ENCODE measurements at places on chromosomes 16 and 17. TPM values are rescaled to one million over a fixed set of nuclear protein-coding genes. Genes with fewer than 3 reads are reported as not detected.

Gene TP53TG3B
- total RNA-seq: not detected

Gene ZP2
- total RNA-seq: not detected

Gene TBC1D3E
- not detected for total RNA-seq

Gene SRP68
- 75.1 TPM for total RNA-seq

Gene PIEZO1
- 13.1 TPM for total RNA-seq

Gene CYGB
- total RNA-seq: 19.7 TPM

Gene HS3ST3B1
- total RNA-seq: 4.0 TPM

Gene WSCD1
- 7.0 TPM for total RNA-seq

Gene FN3KRP
- total RNA-seq: 2.3 TPM

Gene OR2C1
- total RNA-seq: not detected

Gene SEC14L5
- total RNA-seq: 1.0 TPM

Gene MAP2K3
- total RNA-seq: 72.6 TPM

- peaks cover 12% of the 10 kb centered on the region for H3K4me1 ChIP-seq
- peak overlapping the region; percentile 31 for H3K27ac ChIP-seq
- no peaks in the 10 kb centered on the region for H3K36me3 ChIP-seq
- peaks cover 18% of the 10 kb centered on the region for H3K27me3 ChIP-seq
- DNase-seq: no peak
Measured at GRCh38 chr17:1177016-1177700, 2.6 kb downstream of the ABR start.

DNA sequence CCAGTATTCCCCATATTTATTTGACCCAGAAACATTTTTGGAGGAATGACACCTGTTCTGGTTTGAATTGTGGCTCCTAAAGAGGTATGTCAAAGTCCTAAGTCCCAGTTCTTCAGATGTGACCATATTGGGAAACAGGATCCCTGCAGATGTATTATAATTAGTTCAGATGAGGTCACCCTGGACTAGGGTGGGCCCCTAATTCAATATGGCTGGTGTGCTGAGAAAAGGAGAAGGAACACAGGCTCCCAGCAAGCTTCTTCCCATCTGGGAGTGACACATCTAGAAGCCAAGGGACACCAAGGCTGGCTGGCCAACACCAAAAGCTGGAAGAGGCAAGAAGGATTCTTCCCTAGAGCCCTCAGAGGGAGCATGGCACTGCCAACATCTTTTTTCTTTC, 3.8 kb upstream of the GCSH start:
- H3K36me3 ChIP-seq: no peaks in the 10 kb centered on the region

- peaks cover 9% of the 10 kb centered on the region for H3K4me1 ChIP-seq
- peaks cover under 1% of the 10 kb centered on the region for H3K27me3 ChIP-seq
- DNase-seq: no peak
- H3K27ac ChIP-seq: peak overlapping the region; percentile 68
- H3K4me3 ChIP-seq: no peak overlapping the region
Measured at GRCh38 chr16:84827131-84827574, 7.4 kb downstream of the CRISPLD2 start.

DNA sequence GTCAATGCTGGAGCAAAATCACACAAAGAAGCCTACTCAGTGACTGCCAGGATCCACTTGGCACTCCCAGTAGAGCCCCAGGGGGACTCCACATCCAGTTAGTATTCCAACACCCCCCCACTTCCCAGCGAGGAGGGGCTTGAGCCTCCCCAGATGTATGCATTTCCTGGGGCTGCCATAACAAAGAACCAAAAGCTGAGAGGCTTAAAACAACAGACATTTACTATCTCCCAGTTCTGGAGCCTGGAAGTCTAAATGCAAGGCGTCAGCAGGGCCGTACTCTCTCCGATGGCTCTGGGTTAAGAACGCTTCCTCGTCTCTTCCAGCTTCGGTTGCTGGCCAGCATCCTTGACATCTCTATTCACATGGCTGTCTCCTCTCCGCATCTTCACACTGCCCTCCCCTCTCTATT, 23.0 kb upstream of the GNA13 start:
- H3K36me3 ChIP-seq: no peaks in the 10 kb centered on the region
- no peak for DNase-seq
- peaks cover 18% of the 10 kb centered on the region for H3K4me1 ChIP-seq
- H3K27me3 ChIP-seq: no peaks in the 10 kb centered on the region
- no peak overlapping the region for H3K27ac ChIP-seq

- no peaks in the 10 kb centered on the region for H3K36me3 ChIP-seq
- no peak for DNase-seq
- H3K4me1 ChIP-seq: no peaks in the 10 kb centered on the region
Measured at GRCh38 chr17:79890706-79891105, 51.5 kb upstream of the CBX4 start.

GRCh38 chr17:56707312-56708219, 114.1 kb downstream of the NOG start:
- no peaks in the 10 kb centered on the region for H3K36me3 ChIP-seq
- no peak overlapping the region for H3K4me3 ChIP-seq
- no peaks in the 10 kb centered on the region for H3K27me3 ChIP-seq
- H3K27ac ChIP-seq: no peak overlapping the region

DNA sequence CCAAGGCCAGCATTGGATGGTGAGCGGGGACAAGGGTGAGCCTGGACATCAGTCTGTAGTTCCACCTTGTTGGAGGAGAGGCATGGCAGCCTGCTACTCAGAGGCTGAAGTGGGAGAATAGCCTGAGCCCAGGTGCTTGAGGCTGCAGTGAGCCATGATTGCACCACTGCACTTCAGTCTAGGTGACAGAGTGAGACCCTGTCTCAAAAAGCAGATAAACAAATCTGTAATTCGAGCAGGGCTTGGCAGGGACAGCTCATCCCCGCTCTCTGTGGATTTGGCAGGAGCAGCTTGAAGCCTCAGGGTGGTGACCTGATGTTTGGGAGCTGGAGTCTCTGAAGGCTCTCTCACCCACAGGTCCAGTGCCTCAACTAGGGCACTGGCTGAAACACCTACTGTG, 38.6 kb upstream of the ZCCHC14 start:
- no peaks in the 10 kb centered on the region for H3K27me3 ChIP-seq
- H3K36me3 ChIP-seq: no peaks in the 10 kb centered on the region
- DNase-seq: no peak
- H3K27ac ChIP-seq: no peak overlapping the region
- no peak overlapping the region for H3K4me3 ChIP-seq
- no peaks in the 10 kb centered on the region for H3K4me1 ChIP-seq

- H3K36me3 ChIP-seq: no peaks in the 10 kb centered on the region
- no peak overlapping the region for H3K27ac ChIP-seq
- DNase-seq: no peak
- no peak overlapping the region for H3K4me3 ChIP-seq
- H3K4me1 ChIP-seq: peaks cover 21% of the 10 kb centered on the region
Measured at GRCh38 chr16:56630134-56630533, 2.3 kb upstream of the MT1M start.

DNA sequence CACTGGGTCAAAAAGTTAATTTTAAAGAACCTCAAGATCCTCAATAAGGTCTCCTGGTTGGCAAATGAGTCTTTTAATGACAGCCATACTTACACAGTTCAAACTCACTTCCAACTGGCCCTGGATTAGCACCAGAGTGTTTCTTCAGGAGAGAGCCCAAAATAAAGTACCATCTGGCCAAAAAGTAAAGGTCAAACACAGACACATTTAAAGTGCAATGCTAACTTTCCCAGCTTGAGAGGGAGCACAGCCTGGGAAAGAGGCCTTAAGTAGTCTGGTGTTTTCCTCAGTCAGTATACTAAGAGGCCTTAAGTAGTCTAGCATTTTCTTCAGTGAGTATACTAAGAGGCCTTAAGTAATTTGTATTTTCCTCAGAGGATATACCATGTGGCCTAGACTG, 46.6 kb upstream of the ERN1 start:
- peaks cover 76% of the 10 kb centered on the region for H3K4me1 ChIP-seq
- no peak overlapping the region for H3K4me3 ChIP-seq
- H3K36me3 ChIP-seq: no peaks in the 10 kb centered on the region
- DNase-seq: no peak
- peak overlapping the region; percentile 91 for H3K27ac ChIP-seq

DNA sequence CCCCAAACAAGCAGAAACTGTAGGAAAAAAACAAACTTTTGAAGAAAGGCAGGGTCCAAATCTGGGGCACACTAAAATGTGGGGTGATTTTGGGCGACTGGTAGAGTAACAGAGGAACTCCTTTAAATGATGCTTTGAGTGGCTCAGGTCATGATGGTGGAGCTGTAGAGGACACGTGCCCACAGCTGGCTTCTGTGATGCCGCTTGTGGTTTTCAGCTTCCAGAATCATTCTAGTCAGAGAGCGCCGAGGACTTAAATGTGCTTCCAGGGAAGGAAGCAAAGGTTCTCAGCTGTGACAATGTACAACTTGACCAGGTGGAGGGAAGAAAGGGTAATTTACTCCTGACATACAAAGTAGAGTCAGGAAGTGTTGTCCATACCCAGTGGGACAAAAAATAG, 162.4 kb downstream of the LGALS9B start:
- H3K4me3 ChIP-seq: no peak overlapping the region
- no peak overlapping the region for H3K27ac ChIP-seq
- DNase-seq: no peak
- no peaks in the 10 kb centered on the region for H3K36me3 ChIP-seq

DNA sequence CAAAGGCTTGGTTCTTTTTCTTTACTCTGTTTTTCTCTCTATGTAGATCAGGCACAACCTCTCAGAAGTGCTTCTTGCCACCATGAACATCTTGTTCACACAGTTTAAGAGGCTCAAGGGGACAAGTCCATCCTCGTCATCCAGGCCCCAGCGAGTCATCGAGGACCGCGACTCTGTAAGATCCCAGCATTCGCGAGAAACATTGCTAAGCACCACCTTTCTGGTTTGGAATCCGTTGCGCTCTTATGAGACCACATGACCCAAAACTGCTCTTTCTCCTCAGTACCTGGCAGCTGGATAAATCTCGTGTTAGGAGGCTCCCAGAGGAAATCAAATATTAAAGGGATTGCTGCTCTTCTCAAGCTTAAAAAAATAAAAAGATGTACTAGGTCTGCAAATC, 23.3 kb upstream of the SLC12A3 start:
- H3K4me3 ChIP-seq: no peak overlapping the region
- H3K27me3 ChIP-seq: no peaks in the 10 kb centered on the region
- DNase-seq: no peak
- H3K4me1 ChIP-seq: no peaks in the 10 kb centered on the region

DNA sequence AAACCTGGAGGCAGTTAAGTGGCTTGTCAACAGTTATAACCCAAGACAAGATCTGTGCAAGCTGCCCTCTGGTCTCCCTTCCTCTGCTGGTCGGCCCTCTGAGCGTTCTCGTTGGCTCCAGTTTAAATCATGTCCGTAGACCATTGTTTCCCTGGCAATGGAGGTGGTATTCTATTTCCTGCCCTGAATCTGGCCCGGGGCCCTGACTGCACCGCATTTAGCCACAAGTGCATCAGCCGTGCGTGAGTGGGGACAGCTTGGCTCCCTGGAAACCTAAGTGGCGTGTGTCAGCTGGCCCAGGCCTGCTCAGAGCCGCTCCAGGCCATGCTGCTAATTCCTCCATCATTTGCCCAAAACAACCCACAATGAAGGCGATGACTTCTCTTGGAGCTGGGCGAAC, 15.0 kb upstream of the MYLK3 start:
- H3K27me3 ChIP-seq: no peaks in the 10 kb centered on the region
- DNase-seq: peak; percentile 80
- peak overlapping the region; percentile 78 for H3K27ac ChIP-seq
- peaks cover 25% of the 10 kb centered on the region for H3K4me1 ChIP-seq
- no peaks in the 10 kb centered on the region for H3K36me3 ChIP-seq

DNA sequence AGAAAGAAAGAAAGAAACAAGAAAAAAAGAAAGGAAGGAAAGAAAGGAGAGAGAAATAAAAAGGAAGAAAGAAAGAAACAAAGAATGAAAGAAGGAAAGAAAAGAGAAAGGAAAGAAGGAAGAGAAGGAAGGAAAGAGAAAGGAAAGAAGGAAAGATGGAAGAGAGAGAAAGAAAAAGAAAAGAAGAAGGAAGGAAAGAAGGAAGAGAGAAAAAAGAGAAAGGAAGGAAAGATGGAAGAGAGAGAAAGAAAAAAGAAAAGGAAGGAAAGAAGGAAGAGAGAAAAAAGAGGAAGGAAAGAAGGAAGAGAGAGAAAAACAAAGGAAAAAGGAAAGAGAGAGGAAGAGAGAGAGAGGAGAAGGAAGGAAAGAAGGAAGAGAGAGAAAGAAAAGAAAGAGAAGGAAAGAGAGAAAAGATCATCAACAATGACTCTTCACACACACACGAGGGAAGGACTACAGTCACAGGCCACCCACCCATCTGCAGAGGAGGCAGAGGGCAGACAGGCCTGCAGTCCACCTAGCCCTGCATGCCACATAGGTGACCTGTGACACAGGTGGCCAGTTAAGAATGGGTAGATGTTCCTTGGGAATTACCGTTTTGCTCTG, 23.9 kb downstream of the VWA3A start:
- H3K27ac ChIP-seq: no peak overlapping the region
- no peaks in the 10 kb centered on the region for H3K36me3 ChIP-seq
- DNase-seq: no peak
- H3K4me1 ChIP-seq: no peaks in the 10 kb centered on the region

GRCh38 chr17:74454197-74455024, 12.0 kb upstream of the CD300A start:
- no peaks in the 10 kb centered on the region for H3K36me3 ChIP-seq
- H3K4me1 ChIP-seq: peaks cover 55% of the 10 kb centered on the region
- H3K27me3 ChIP-seq: no peaks in the 10 kb centered on the region
- H3K27ac ChIP-seq: peak overlapping the region; percentile 98
- peak; percentile 60 for DNase-seq

- H3K36me3 ChIP-seq: peaks cover 59% of the 10 kb centered on the region
- H3K4me3 ChIP-seq: no peak overlapping the region
- H3K27ac ChIP-seq: no peak overlapping the region
- no peaks in the 10 kb centered on the region for H3K27me3 ChIP-seq
Measured at GRCh38 chr17:787641-788221, 5.6 kb downstream of the MRM3 start.

DNA sequence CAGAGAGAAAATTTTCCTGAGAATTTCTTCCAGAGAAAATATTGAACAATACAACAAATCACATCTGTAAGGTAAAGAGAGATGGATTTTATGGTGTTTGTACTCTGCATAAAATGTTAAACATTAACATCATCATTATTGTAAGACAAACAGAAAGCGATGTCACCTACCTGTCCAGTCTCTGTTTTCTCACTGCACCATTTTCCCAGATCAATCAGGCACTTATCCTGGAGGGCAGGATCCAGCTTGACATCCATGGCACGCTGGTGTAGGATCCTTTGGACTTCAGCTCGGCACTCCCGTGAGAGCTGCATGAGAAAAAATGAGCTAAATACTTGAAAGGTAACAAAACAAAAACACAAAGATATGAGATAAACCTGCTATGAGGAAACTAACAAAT, 55.9 kb upstream of the CLEC18B start:
- H3K36me3 ChIP-seq: no peaks in the 10 kb centered on the region
- no peak overlapping the region for H3K27ac ChIP-seq
- no peaks in the 10 kb centered on the region for H3K4me1 ChIP-seq

GRCh38 chr17:8064561-8065019, 22.9 kb downstream of the ALOX12B start:
- no peak for DNase-seq
- H3K36me3 ChIP-seq: no peaks in the 10 kb centered on the region
- peaks cover 46% of the 10 kb centered on the region for H3K27me3 ChIP-seq
- peaks cover 8% of the 10 kb centered on the region for H3K4me1 ChIP-seq
- no peak overlapping the region for H3K4me3 ChIP-seq

- no peak overlapping the region for H3K4me3 ChIP-seq
- no peaks in the 10 kb centered on the region for H3K36me3 ChIP-seq
- DNase-seq: no peak
- H3K4me1 ChIP-seq: no peaks in the 10 kb centered on the region
Measured at GRCh38 chr16:77059446-77059845, 131.5 kb upstream of the MON1B start.

- no peaks in the 10 kb centered on the region for H3K4me1 ChIP-seq
- no peaks in the 10 kb centered on the region for H3K27me3 ChIP-seq
- no peaks in the 10 kb centered on the region for H3K36me3 ChIP-seq
- no peak overlapping the region for H3K27ac ChIP-seq
Measured at GRCh38 chr17:67689534-67690177, 28.1 kb upstream of the NOL11 start.
